ENCODE measurements at places on chromosomes 3 and 15.

DNA sequence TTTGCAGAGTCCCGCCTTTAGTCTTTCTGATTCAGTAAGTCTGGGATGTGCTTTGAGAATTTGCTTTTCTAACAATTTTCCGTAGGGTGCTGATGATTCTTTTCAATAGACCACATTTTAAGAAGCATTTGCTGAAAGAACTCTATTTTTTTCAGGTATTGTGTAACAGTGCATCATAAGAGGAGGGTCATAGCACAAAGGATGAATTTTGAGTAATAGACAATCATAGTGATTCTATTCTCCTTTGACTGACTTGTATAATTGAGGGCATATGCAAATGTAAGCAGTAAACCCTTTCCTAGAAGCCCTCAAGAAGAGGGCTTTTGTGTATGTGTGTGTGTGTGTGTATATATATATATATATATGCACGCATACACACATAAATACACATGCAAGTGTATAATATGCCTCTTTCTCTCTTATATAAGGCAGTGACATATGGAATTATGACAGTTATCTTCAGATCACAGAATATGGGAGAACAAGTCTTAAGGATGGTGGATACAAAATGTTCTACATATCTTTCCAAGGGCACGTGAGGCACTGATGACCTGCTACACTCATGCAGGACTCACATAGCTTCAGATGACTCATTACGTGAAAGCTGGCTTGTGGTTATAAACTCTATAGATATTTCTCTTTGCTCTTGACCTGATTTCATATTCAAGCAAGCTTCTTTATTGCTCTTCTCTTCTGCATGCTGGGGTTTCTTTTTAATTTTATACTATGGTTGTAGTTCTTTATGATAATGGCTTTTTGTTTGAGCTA is 6.5 kb upstream of the PLSCR1 start:
- DNase-seq = no peak

GRCh38 chr15:65777053-65777452 is 15.0 kb downstream of the DENND4A start:
- no peak for DNase-seq

DNA sequence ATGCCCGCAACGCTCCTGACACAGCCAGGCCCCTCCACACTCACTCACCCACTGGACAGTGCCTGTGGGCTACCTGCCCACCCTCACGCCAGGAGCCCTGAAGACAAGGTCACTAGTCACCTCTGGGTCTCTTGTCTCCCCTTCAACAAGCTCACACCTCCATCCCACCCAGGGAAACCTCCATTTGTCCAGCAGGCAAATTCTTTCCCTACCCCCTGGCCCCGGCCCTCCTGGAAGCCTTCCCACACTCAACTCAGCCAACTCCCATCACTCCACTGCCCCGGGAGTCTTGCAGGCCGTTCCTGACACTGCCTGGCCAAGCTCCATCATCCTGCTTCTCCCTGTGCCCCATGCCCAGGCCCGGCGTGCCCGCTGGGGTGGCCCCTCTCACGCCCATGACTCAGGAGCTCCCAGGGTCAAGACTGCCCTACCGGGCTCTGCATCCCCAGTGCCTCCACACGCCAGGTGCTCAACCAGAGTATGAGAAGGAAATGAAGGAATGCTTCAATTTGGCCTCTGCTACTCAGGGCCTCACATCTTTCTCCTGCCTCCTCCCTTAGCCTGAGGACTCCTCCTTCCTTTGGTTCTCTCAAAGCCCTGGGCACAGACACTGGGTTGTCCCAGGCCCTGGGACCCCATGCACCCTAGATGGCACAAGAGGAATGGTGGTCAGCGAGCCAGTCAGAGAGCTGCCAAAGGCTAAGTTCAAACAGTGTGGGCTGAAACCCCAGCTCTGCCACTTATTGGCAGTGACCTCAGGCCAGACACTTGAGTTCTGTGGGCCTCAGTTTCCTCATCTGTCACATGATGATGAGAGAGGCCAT is 88.6 kb downstream of the SEC22A start:
- no peak for DNase-seq

- no peak for DNase-seq
Measured at GRCh38 chr3:118942671-118943070, 92.0 kb downstream of the IGSF11 start.

DNA sequence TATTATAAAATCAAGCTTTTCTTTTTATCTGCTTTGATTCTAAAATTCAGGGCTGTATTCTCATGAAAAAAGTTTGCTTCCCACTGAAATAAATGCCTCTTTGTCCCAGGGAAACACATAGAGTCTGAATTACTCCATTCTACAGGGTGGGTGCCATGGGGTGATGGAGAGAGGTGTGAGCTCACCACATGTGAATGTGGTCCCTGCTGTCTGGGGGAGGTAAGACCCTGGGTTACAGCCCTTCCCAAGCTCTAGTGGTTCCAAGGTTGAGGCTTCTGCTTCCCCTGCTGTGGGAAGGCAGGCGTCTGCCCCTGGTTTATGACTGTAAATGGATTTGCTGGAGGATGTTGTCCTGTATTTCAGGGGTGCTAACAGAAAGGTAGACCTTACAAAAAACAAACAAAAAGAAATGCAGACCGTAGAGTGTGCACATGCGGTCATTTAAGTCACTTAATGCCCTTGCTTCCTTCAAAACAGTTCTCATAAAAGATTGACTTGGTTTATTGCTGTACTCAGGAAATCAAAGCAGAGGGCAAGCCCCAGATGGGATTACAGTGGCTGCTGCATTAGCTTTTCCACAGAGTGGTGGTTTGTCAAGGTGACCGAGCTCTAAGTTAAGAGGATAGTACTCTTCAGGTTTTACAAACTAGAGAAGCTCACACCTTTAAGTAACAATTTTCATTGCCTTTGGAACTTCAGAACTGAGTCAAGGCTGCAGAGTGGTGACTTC is 49.2 kb downstream of the CTDSPL start:
- no peak for DNase-seq

DNA sequence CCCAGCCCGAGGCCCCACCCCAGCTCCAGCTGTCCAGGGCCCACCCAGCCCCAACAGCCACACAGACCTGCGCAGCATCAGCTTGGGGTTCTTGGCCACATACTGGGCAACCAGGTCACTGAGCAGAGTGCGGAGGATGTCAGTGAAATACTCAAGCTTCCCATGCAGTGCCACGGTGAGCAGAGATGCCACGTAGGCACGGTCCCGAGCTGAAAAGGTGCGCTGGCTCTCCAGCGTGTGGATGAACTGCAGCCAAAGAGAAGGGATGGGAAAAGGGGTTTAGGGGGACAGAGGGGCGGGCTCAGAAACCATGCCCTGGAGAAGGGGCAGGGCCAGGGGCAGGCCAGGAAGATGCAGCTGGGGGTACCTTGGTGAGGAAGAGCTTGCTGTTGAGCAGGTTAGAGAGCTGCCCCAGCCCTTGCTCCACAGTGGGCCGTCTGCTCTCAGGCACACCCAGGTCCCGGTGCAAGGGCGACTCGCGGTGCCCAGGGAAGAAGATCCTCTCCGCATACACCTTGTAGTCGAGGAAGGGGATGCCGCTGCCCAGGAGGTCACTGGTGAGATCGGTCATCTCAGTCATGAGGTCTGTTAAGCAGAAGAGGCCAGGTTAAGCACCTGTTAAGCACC is 17.4 kb downstream of the PLXNB1 start:
- DNase-seq = peak; percentile 34

DNA sequence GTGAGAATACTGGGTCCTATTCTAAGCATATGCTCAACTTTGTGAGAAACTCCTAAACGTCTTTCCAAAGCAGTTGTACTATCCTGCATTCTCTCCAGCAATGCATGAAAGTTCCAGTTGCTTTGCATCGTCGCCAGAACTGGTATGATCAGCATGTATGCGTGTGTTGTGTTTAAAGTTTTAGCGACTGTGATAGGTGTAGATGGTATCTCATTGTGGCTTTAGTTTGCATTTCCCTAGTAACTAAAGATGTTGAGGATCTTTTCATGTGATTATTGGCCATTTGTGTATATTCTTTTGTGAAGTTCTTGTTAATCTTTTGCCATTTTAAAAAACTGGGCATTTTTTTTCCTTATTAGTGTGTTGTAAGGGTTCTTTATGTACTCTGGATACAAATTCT is 115.1 kb downstream of the SPATA16 start:
- no peak for DNase-seq

DNA sequence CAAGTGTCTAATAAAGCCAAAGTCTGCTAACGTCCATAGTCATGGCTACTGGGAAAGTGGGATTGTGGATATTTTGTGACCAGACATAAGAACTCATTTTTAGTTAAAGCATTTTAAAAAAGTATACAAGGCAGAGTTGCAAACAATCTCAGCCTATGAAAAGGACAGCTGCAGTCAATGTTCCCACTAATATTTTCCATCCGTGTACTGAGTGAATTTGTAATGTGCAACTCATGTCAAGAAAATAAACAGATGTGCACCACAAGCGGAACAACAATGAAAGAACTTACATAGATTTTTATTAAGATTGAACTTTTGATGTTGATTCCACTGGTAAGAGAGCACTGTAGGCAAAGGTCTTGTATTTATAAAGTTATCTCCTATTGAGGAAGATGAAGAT is 231.3 kb upstream of the SEMA6D start:
- no peak for DNase-seq

GRCh38 chr3:88149101-88149508 is 654 bp upstream of the C3orf38 start:
- no peak for DNase-seq

DNA sequence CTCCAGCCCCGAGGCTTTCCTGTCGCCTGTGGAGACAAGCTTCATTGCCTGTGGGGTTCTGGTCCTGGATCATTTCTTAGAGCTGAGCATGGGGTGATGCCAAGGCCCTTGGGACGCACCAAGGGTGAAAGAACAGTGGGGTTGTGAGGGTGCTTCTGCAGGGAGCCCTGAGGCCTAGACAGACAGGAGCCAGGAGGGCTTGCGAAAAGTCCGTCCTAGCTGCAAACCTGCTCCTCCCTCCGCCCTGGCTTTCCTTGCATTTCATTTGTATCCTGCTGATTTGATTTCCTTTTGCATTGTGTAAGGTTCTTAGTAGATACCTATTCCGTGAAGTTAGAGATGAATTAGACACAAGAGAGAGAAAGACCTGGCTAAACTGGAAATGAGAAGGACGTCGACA is 286.9 kb upstream of the C2CD4B start:
- DNase-seq = no peak

DNA sequence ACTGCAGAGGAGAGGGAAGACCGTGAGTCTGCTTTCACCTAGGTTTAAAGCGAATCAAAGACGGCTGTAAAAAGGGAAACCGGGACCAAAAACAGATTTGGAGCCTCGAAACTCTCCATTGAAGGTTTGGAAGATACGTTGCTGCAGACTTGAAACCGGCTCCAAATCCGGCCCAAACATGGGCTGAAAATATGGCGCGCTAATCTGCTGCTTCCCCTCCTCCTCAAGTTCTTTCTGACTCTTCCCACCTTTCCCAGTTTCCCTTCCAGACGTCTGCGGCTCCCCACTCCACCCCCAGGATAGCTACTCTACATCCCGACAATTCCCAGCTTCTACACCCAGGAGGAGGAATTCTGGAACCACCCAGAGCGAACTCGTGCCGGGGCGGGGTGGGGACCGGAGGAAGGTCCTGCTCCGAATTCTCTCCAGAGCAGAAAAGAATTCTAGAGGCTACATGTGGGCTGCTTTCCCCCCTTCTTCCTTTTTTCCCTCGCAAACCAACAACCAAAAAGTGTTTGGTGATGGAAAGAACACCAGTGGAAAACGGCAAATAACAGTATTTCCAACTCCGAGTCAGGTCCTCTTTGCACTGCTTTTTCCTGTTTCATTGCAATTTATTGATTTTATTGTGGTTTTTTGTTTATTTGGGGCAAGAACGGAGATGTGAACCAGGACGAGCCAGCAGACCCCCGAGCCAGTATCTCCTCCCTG is 8.5 kb downstream of the EOMES start:
- DNase-seq = no peak

DNA sequence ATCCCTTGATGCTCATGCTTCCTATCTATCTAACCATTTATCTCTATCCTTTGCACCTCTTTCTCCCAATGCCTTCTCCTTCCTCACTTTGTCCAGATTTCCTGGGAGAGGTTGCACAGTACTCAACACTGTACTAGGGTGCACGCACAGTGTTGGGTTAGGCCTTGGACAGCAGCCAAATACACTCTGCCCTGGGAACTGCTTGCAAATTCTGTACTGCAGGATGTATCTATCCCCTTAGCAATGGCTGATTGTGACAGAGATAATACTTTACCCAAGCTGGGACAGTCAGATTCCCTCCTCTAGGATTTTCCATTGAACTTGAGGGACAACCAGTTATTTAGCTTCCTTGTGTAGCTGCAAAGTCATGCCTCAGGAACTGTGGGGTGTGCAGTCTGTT is 113.3 kb downstream of the IL20RB start:
- no peak for DNase-seq

Data from right cardiac atrium (tissue), 5 donors.